Activated naive CD4-positive, alpha-beta T cell treated with anti-CD3 and anti-CD28 coated beads for 36 hours (primary cell): ENCODE measurements at places on chromosomes 3 and 15. TPM values are rescaled to one million over a fixed set of nuclear protein-coding genes. Genes with fewer than 3 reads are reported as not detected.

GRCh38 chr3:146682171-146682570 is 77.0 kb upstream of the PLSCR5 start:
- DNase-seq: no peak

DNA sequence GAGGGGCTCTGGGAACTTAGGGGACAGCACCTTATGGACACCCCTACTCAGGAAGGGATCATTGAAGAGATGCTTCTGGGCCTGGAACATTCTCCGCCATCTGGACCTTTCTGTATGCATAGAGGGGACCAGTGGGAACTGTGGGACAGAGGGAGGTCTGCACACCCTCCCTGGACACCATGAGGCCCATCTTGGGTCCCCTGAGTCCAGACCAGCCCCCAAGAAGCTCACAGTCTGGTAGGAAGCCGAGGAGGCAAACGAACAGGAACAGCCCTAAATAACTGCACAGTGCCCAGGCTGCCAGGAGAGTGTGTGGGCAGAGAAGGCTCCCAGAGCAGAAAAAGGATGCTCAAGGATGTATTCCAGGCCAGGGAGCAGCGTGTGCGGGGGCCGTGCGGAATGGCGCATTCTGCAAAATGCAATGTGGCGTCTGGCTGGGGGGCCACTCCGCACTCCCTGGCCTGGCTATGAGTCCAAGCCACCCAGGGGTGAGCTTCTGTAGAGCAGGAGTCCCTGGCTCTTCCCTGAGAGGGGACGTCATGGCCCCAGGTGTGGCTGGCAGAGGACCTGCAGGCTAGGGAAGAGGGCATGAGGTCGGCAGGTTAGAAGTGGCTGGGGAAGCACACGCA is 24.5 kb upstream of the KLF13 start:
- no peak for DNase-seq

HEG1 gene
- total RNA-seq: 5.8 TPM

- peak; percentile 82 for DNase-seq
Observed at GRCh38 chr3:183447206-183448001, 19.0 kb upstream of the MCF2L2 start.

GRCh38 chr3:65854606-65855304 is 184.0 kb downstream of the MAGI1 start:
- no peak for DNase-seq

- DNase-seq: no peak
Observed at GRCh38 chr3:125045965-125046364, 9.8 kb downstream of the HEG1 start.

DNA sequence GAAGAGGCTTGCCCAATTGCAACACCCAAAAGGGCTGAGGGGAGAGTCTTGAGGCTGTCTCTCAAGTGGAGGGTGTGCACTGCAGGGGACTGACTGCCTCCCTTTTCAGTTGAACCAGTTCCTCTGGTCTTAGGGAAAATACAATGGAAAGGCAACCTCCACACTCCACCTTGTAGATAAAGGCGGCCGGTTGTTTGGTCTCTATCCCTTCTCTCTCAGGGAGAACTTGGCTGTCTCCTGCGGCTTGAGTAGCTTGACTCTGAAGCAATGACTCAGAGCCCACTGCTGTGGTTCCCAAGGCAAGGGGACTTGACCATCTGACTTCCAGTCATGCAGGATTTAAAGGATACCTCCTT is 143.2 kb upstream of the UMPS start:
- no peak for DNase-seq

DNA sequence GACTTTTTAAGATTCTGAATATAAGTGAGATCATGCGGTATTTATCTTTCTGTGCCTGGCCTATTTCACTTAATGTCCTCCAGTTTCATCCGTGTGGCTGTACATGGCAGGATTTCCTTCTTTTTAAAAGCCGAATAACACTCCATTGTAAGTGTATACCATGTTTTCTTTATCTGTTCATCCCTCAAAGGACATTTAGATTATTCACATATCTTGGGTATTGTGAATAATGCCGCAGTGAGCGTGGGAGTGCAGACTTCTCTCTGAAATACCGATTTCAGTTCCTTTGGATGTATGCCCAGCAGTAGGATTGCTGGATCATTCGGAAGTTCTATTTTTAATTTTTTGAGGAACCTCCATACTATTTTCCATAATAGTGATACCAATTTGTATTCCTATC is 136.1 kb downstream of the APBA2 start:
- DNase-seq: no peak

DNA sequence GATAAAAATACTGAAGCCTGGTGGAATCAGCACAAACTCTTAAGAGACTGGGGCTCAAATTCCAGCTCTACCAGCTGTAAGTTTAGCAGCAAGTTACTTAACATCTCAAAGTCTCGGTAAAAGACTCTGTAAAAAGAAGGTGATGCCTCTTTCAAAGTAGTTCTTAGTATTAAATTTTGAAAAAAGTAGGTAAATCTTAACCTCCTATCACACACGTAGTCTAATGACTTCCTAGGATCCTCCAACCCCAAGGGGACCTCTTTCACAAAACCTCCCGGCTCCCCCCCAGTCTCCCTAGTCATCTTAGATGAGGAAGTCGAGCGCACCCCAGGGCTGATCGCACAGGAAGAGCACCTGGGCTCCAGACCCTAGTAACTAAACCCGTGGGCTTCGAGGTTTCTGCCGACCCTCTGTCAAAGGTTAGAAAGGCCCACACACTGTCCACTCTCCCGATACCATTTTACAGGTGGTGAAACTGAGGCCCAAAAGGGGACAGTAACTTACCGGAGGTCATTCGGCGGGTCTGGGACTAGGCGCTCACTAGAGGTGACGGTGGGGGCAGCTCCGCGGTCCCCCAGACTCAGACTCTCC is 427 bp downstream of the MBD4 start:
- peak; percentile 61 for DNase-seq

DNA sequence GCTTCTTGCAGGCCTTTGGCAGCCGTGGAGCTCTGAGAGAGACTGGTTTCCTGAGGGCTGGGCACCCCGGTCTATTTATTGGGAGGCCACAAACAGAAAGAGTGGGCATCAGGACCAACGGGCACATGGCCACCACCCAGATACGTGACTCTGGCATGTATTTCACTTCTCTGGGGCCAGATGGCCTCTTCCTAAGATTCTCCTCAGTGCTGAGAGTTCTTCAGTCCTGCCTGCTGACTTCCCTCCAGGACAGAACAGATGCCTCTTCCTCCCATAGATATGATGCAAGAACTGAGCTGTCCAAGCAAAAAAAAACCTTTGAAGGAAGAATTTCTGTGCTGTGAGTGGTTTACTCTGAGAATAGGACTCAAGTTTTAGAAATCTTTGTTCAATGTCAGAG is 107.7 kb downstream of the IGF2BP2 start:
- no peak for DNase-seq

DNA sequence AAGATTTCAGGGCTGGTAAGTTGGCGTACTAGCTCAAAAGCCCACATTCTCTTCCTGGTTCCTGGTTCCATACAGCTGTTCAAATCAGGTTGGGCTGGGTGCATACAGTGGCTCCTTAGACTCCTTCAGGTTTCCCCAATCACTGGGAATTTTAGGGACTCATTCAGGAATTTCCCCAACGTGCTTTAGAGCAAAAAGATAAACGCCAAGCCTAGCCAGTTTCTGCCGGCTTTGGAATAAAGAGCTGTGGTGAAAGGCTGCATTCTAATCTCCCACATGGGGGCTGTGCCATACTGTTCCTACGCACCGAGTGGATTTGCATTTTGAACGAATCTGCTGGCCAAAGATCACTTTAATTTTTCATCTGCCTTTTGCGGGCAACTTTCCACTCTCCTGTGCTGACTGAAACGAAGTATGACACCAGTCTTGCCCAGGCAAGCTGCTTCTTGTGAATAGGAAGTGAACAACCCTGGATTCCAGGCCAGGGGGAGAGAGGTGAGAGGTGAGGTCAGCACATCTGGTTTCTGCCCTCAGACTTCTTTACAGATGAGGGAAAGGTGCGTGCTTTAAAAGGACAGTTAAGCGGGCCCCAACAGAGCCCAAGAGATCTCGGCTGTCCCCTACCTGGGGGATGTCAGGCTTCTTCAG is 184.2 kb upstream of the PDZRN3 start:
- no peak for DNase-seq

DNA sequence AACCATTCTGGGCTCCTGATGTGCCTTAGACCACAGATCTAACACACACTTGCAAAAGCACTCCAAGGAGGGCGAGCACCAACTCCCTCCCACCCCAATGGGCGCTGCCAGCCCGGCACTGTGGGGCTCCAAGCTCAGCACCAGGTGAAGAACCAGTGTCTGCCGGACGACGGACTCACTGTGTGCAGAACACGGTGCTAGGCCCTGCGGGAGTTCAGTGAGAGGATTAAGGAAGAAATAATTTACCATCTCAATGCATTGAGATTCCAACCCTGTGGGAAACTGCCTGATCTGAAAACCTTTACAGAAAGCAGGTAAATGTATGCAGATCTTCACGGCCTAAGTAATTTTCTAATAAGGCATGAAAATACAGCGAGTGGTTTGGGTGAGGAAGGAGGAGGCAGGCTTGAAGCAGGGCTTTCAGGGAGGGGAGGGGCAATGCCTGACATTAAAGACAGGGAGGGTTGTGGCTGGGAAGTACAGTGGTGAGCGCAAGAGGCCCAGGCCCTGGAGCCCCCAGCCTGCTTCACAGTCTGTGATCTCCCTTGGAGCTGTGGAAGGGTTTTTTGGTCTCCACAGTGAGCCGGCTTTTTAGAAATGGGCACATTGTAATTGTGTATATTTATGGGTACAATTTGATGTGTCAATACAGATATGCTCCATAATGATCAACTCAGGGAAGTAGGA is 35.6 kb upstream of the CHRNB4 start:
- no peak for DNase-seq

STAG1 gene
- 28.0 TPM for total RNA-seq

- DNase-seq: no peak
Observed at GRCh38 chr3:173902871-173903270, 505.3 kb downstream of the NLGN1 start.

DNA sequence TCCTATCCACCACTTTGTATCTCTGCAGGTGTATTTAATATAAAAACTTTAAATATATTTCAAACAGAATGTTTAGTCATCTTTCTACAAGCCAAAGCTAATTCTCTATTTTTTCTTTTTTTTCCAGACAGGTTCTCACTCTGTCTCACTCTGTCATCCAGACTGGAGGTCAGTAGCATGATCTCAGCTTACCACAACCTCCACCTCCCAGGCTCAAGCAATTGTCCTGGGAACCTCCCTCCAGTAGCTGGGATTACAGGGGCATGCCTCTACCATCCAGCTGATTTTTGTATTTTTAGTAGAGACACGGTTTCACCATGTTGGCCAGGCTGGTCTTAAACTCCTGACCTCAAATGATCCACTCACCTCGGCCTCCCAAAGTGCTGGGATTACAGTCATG is 202.6 kb downstream of the VGLL3 start:
- DNase-seq: no peak

- no peak for DNase-seq
Observed at GRCh38 chr3:25801786-25802185, 11.9 kb downstream of the OXSM start.

DNA sequence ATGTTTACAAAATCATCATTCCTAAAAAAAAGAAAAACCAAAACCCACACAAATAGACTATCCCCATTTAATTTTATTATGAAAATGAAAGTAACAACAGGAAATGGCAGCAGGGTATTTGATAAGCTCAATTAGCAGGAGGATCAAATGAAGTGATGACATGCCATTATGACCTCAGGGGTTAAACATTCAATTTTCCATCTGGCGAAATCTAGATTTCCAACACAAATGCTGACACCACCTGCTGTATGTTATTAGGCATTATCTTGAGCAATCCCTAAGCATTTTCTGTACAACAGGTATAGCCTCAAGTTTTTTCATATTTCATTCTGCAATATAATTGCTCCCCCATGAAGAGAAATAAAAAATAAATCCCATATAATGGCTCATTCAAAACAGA is 57.1 kb downstream of the SHQ1 start:
- no peak for DNase-seq

GRCh38 chr15:40088929-40089755 is 19.5 kb downstream of the BMF start:
- no peak for DNase-seq

- peak; percentile 67 for DNase-seq
Observed at GRCh38 chr15:78035321-78035751, 42.2 kb downstream of the TBC1D2B start.

- DNase-seq: no peak
Observed at GRCh38 chr3:85258819-85259218, 300.0 kb downstream of the CADM2 start.

GRCh38 chr3:4078903-4079302 is 224.3 kb upstream of the SETMAR start:
- DNase-seq: no peak
